Epithelial cell of proximal tubule (primary cell): ENCODE measurements at places on chromosomes 3 and 15. TPM values are rescaled to one million over a fixed set of nuclear protein-coding genes. Genes with fewer than 3 reads are reported as not detected.

GRCh38 chr15:49315391-49315823 is 107.6 kb upstream of the FGF7 start:
- DNase-seq = no peak

DNA sequence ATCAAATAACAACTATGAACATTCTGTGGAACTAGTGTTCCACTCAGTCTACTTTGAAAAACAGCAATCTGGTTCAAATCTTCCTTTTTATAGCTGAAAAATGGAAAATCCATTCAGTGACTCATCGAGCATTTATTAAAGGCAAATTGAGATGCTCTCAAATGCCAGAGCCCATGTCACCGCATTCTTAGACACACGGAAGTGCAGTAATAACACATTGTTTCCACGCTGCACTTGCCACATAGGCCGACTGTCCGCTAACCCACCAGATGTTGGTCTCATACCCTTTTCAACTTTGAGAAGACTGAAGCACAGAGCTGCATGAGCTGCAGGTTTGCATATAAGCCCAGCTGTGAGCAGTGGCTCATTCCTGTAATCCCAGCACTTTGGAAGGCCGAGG is 95.9 kb downstream of the TMEM266 start:
- DNase-seq = no peak

GRCh38 chr3:63245726-63246241 is 32.3 kb upstream of the SYNPR start:
- DNase-seq = no peak

DNA sequence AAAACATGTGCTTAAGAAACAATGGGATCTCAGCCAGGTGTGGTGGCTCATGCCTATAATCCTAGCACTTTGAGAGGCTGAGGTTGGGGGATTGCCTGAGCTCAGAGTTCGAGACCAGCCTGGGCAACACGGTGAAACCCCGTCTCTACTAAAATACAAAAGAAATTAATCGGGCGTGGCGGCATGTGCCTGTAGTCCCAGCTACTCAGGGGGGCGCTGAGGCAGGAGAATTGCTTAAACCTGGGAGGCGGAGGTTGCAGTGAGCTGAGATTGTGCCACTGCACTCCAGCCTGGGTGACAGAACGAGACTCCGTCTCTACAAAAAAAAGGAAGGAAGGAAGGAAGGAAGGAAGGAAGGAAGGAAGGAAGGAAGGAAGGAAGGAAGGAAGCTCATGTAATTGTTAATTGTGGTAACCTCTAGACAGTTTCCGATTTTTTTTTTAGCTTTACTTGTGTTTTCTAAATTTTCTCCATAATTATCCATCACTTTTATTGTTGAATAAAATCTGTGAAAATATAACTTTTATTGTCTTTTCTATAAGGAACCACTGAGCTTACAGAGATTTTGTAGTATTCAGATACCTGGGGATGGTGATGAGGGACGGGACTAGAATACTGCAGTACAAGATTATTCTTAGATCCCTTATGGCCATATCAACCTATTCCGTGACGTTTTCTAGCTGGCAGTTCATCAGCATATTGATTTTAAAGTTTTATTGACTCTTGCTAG is 506.9 kb downstream of the NR2F2 start:
- no peak for DNase-seq

DNA sequence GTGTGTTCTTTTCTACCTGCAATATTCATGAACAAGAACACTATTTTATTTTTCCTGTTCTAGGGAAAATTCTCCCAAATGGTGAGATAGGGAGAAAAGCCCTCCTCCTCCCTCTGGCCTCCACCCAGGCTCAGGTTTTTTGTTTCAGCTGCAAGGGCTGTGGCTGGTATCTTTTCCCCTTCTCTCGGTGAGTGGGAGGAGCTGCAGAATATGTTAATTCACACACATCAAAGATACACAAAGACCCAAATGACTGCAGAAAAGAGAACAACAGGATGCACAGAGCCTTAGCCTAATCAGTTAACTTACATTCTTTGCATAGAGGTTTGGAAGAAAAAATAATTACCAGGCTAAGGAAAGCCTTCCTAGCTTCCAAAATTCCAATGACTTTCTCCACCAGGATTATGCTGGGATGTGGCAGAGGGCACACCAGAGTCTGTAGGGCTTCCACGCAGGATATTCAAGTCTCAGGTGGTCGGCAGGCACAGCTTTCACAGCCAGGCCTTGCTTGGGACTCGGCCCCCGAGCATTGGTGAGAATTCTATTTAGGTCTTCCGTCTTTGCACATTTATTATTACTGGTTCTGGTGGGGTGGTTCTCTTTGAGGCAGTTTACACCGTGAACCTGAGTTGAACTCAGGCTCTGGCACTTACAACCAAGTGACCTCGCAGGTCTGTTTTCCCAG is 64.9 kb downstream of the ABHD5 start:
- DNase-seq = no peak

Gene SOX2
- not detected in 2 replicates for total RNA-seq

Gene PHC3
- 13.0 and 18.5 TPM in 2 replicates for total RNA-seq

DNA sequence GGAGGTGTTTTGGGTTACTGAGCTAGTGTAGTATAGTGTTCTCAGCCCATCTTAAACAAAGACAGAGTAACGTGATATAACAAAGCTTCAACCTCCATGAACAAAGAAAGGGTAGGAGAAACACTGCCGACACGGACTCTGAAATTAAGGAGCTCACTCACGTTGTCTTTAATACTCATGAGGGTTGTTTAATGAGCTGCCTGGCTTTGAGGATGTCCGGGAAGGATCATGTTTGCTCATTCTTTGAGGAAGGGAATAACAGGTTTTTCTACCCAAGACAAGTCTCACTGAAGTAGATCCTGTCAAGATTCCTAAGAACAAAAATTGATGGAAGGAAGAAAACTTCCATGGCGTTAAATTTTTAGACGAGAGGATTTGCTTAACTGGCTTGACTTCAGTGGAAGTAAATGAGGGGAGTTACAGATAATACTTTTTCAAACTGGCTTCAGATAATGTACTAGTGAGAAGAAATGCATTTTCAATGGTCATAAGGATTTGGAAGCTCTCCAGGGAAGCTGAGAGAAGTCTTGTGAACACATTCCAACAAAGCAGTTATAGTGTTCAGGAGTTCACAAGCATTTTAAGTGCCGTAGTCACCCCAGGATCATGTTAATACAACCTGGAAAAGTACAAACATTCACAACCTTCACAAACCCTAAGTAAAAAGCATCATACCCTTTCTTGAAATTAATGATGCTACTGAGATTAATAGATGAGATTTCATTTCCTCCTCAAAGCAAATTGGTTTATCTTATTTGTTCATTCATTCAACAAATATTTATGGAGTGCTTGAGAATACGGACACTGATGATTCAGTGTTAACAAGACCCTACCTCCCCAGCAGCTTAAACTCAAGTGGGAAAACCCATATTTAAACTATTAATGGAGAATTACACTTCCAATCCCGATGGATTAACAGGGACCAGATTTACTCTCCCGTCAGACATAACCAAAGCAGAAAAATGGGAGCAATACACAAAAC is 101.5 kb downstream of the SHQ1 start:
- no peak for DNase-seq

DNA sequence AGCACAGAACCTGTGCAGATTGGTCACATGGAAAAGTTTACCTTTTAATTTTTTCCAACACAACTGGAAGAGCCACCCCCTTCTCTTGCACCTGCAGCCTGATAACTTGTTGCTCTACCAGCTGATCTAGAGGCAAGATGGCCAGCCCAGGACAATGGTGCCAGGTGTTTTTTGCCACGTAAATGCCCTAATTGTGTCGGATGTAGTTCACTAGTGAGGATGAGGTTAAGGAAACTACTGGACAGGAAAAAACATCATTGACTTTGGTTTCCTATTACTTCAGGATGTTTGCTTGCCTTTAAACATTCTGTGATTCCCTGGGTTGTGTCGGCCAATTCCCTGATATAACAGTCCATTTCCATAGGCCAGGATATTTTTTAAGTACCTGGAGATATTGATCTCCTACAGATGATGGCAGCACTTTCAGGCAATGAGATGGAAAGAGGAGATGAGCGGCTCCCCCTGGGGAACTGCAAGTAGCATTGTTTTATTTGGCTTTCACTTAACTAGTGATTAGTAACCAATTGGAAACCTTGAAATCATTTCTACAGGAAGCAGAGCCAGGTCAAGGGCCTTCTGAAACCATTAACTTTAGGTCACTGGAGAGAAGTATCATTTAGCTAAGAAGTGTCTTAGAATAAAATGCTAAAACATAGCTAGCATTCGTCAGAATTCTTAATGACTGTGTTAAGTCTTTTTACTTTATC is 72.5 kb downstream of the OSBPL10 start:
- peak; percentile 77 for DNase-seq

DNA sequence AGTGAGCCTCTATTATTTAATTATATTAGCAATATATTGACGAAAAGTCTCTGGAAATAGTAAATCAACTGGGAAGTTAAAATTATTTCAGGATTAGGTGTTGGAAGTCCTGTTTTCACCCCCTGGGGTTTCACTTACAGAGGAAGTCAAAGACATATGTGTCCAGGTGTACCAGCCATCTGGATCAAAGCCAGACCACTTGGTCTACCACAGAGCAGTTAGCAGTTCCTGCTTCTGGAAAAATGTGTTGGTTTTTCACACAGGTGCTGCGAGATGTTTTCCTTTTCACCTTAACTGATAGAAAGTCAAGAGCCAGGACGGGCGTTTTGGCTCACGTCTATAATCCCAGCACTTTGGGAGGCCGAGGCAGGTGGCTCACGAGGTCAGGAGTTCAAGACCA is 13.1 kb downstream of the MME start:
- DNase-seq = no peak

Gene CHAC1
- 14.3 and 23.8 TPM in 2 replicates for total RNA-seq

- no peak for DNase-seq
These were observed 50.9 kb upstream of the NPHP3 start for GRCh38 chr3:132773071-132773619.

- DNase-seq = no peak
These were observed 55.6 kb downstream of the RASA2 start for GRCh38 chr3:141542202-141542969.

Gene IGF2BP2
- total RNA-seq = 57.6 and 99.8 TPM in 2 replicates

GRCh38 chr3:151093905-151094304 is 8.4 kb downstream of the MED12L start:
- no peak for DNase-seq

DNA sequence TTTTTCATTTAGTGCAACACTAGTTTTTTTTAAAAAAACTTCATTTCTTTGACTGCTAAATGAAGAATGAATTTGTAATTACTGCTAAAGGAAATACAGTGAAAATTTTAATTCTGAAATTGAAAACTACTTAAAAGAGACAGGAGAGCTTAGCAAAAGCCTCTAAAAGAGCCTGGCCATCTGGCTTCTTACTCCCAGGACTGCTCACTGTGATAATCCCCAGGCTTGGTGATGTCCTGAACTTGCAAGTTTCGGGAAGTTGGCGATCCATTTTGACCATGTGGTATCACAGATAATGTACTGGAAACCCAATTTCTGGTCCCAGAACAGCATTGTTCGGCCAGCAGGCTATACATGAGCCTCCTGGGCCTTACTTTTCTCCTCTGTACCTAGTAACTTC is 292.1 kb downstream of the FGF12 start:
- no peak for DNase-seq

- DNase-seq = no peak
These were observed 46.3 kb downstream of the MYLK start for GRCh38 chr3:123837858-123838257.

- no peak for DNase-seq
These were observed 126.9 kb downstream of the LRRK1 start for GRCh38 chr15:101045835-101046691.

Gene CIB2
- 10.1 and 17.9 TPM in 2 replicates for total RNA-seq

DNA sequence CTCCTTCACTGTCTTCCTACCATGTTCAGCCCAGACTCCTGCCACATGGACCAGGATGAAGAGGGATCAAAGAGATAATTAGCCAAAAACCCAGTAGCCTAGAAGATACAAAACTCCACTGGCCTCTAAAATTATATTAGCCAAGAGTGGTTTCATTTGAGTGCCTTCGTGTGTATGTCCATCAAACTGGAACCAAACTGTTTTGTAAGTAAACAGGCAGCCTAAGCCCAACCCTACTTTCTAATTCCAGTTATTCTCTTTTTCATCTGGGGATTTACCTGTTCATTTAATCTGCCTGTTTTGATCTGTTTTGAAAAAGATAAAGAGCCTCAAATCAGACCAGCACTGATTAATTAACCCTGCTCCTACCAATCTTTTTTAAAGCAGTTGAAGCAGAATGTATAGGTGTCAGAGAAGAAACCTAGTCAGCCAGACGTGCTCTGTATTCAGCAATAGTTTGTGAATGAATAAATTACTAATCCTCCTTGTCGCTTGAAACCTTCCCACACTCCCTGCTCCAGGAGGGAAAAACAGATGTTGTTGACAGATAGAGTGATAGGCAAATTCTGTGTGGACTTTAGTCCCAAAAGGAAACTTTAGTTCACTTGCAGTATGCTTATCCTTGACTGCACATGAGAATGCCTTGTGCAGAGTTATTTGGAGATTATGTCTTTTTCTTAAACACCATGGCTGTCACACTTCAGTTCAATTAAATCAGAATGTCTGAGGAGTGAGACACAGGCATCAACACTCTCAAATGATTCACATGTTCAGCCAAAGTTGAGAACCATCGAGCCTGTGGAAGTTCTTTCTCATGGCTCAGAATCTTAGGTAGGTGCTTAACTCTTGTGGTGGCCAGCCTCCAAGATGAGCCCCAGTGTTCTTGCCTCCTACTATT is 55.5 kb upstream of the ZBED2 start:
- peak; percentile 59 for DNase-seq

GRCh38 chr3:9180764-9181117 is 68.7 kb downstream of the SRGAP3 start:
- DNase-seq = no peak

Gene TM6SF1
- 0.81 and 2.0 TPM in 2 replicates for total RNA-seq

Gene IL17RC
- 33.2 and 35.3 TPM in 2 replicates for total RNA-seq

Gene COL6A6
- total RNA-seq = not detected in 2 replicates

DNA sequence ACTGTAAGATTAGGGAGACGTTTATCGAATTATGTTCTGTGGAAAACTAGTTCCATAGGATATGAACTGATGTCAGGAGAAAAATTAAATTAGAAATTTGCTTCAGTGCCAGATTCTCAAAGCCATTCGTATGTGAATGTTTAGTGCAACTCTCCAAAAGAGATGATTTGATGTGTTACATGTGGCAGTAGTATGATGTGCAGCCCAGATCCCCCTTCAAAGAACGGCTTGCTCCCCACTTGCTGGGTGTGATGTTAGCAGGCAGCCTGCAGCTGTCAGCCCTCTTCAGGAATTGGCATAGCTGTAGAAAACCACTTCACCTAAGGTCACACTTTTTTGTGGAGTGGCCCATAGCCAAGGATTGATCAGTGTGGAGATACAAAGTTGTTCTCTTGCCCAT is 127.0 kb upstream of the CCDC54 start:
- no peak for DNase-seq

DNA sequence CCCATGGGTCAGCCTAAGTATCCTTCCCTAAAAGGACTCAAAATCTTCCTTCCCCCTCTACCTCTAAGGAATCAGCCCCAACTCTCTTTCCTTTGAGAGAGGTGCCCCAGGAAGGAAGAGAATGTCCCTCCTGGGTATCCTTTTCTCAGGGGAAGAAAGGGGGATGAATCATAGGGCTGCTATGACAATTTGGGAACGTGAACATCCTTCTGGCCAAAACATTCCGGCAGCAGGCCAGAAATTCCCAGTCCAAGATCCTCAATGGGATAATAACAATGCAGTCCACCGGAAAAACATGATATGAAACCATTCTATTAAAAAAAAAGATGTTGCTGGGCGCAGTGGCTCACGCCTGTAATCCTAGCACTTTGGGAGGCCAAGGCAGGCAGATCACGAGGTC is 50.8 kb upstream of the CACNA2D3 start:
- no peak for DNase-seq
